HFF-Myc (cell line): ENCODE measurements at places on chromosomes 1 and 21.

DNA sequence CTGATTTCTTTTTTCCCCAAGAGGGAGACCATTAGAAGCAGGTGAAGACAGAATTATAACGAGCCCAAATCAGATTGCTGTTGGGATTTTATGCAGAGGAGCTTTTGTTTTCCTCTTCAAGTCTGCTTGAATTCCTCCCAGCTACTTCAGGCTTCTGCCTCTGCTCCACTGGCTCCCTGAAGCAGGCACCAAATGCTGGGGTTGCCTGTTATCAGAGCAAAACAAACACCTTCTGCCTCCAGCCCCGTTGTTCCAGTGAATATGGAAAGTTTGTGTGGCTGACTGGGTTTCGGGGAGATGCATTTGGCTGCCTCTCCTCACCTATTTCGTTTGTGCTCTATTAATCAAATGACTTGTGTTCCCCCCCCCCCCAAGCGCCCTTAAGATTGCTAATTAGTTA is 209.2 kb downstream of the URB2 start:
- DNase-seq = no peak

- no peak for DNase-seq
These were observed 688.6 kb upstream of the ADGRL4 start for GRCh38 chr1:79695138-79695537.

- no peak for DNase-seq
These were observed 74.7 kb upstream of the OLFM3 start for GRCh38 chr1:102071451-102071850.

DNA sequence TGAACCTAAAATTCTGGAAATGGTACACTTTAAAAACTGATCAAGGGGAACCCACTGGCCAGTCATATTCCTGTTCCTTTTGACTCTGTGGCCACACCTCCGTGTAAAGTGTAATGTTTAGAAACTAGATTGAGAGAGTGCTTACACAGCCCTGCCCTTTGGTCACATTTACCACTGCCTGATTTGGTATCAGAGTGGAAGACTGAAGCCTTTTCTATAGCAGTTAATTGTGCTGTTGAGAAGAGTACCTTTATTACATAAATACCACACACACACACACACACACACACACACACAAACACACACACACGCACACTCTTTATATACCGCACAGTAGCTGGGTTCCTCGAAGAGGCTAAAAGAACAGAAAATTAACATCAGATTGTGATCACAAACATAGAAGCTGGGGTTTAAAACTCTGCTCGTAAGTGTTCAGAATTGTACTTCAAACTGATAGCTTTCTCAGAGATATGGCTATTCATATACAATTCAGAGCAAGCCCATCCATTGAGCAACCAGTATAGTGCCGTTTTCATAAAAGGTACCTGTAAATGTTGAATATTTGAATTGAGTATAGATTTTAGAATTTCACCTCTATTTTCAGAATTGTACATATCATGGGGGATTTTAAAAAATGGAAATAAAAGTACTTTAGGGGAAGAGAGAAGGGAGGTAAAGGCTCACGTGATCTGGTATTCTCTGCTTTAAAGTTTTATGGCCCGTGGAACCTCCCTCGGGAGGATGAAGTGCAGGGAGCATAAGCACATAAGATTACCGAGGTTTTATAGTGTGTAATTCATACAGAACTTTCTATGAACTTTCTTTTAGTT is 37.5 kb downstream of the CAMTA1 start:
- no peak for DNase-seq

DNA sequence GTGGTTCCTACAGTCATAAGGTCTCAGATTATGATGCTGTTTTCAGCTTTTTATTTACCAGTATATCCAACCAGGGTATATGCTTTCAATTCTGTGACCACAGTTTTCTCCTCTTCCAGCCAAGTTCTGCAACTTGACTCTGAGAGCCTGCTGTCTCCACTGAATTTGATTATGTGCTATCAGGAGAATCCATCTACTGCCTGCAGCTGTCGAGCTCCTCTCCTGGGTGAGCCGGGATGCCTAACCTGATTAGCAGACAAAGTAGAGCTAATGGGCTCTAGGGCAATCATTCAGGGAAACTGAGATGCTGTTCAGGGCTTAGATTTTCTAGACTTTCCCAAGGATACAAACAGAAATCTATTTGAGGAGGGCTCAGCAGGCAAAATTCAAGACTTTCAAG is 271.5 kb upstream of the BEND5 start:
- DNase-seq = no peak

DNA sequence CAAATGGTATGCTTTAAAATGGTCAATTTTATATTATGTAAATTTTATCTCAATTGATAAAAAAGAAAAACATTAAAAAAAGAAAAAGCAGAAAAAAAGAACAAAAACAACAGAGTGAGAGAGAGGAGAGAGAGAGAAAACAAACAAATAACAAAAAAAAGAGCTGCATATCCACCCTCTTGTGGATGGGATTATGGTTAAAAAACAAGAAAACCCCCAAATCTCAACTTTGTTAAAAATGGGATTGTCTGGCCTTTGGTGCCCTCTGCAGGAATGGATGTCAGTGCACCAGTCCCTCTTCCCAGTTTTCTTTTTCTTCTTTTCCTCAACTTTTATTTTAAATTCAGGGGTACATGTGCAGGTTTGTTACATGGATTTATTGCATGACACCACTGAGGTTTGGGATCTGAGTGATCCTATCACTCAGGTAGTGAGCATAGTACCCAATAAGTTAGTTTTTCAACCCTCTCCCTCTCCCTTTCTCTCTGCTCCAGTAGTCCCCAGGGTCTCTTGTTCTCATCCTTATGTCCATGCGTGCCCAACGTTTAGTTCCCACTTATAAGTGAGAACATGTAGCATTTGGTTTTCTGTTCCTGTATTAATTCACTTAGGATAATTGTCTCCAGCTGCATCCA is 28.1 kb downstream of the RNF187 start:
- DNase-seq = peak; percentile 22
